Lung microvascular endothelial cell (primary cell): ENCODE measurements at places on chromosomes 4 and X. TPM values are rescaled to one million over a fixed set of nuclear protein-coding genes. Genes with fewer than 3 reads are reported as not detected.

The LIMCH1 gene
- 15.7 and 20.7 TPM in 2 replicates for total RNA-seq

The RPL9 gene
- total RNA-seq = 2,228 and 2,588 TPM in 2 replicates

The FRMD7 gene
- not detected in 2 replicates for total RNA-seq

The ZMAT1 gene
- 0.65 and 1.2 TPM in 2 replicates for total RNA-seq

The GAGE1 gene
- not detected in 2 replicates for total RNA-seq

The USP26 gene
- total RNA-seq = not detected in 2 replicates

The CT45A3 gene
- total RNA-seq = not detected in 2 replicates

The TMPRSS11F gene
- total RNA-seq = not detected in 2 replicates
